ENCODE measurements at places on chromosomes 3 and 15.
A peak's percentile ranks its signal among the peaks of the same experiment; 100 is the strongest.

DNA sequence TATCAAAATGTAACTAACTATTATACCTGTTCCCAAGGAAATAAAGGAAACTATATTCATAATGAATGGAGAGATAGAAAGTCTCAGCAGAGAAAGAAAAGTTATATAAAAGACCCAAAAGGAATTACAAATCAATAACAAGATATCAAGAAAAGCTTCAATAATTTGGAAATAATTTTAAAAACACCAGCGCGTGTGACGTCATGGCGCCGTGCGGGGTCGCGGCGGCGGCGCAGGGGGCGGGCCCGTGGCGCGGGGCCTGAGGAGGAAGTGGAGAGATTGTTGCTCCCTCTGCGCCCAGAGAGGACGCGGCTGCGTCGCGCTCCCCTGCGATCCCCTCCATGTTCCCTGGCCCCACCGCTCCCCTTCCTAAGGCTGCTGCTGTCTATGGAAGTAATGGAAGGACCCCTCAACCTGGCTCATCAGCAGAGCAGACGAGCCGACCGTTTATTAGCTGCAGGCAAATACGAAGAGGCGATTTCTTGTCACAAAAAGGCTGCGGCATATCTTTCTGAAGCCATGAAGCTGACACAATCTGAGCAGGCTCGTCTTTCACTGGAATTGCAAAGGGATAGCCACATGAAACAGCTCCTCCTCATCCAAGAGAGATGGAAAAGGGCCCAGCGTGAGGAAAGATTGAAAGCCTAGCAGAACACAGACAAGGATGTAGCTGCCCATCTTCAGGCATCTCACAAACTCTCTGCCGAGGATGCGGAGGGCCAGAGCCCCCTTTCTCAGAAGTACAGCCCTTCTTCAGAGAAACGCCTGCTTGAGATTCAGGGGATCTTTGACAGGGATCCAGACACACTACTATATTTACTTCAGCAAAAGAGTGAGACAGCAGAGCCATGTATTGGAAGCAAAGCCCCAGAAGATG, 4.1 kb downstream of the XCR1 start:
- no peak for DNase-seq

- no peak for DNase-seq
Observed at GRCh38 chr3:34312684-34313083, 514.3 kb downstream of the PDCD6IP start.

DNA sequence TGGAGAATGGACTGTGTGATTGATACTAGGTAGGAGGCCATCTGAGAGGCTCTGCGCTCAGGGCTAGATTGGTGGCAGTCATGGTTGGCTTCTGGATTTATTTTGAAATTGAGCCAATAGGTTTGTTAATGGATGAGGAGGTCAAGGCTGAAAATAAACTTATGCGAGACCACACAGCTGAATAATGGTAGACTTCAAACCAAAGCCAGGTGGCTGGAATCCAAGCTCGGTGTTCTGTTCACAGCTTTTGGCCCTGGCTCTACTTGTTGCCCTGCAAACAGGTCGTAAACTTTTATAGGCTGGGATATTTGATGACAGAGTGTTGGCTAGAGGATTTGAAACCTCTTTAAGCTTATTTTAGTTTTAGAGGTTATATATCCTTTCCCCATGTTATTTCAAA, 160.4 kb downstream of the CHL1 start:
- no peak for DNase-seq

DNA sequence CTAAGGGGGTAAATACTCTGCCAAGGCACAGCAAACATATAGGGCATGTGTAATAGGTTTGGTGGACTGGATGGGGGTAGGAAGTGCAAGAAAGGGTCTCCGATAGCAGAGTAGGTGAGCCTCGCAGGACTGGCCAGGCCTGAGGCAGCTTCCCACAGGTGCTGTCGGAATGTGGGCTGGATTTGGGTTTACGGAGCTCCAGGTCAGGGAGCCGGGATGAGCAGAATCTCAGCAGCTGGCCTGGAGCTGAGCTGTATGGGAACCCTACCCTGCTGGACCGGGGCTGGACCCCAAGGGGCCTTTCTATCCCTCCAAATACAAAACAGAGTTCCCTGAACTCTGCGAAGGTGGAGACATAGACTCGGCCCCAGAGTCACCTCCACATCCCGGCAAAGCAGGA, 15.0 kb downstream of the KLF15 start:
- no peak for DNase-seq

GRCh38 chr15:88073391-88073691, 183.2 kb downstream of the NTRK3 start:
- no peak for DNase-seq

DNA sequence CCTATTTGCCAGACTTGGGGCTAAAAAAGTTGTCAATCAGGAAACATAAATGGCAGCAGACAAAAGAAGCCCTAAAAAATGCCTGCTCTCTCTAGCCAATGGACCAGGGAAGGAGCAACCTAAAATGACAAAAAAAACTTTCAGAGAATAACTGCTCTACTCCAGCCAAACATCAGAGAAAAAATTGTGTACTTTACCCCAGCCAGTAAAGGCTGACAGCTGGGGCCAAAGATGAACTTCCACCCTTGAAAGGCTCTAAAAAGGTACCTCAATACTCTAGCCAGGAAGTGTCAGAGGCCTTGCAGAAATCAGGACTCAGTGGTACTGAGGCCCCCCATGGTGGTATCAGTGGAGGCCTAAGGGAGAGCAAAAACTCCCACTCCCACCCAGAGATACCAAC, 18.4 kb downstream of the C3orf70 start:
- no peak for DNase-seq

GRCh38 chr3:47133641-47134040, 30.3 kb downstream of the SETD2 start:
- no peak for DNase-seq

GRCh38 chr15:94269954-94270353, 38.6 kb downstream of the MCTP2 start:
- DNase-seq = no peak

DNA sequence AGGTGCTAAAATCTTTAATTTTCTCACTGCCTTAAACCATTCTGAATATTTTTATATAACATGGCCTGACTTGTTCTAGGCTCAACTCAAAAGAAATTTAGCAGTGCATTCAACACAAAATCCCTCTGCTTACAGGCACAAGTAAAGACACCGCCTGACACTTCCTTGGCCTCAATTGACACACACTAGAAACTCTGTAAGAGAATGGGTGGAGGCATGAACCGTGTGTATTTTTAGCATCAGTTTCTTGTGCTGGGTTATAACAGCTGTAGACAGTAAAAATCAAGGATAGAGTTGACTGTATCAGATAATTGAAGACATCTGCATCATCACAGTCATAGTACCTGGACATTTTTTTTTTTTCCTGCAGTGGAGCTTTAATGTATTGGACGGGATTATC, 54.3 kb downstream of the SLC9A9 start:
- DNase-seq = no peak

DNA sequence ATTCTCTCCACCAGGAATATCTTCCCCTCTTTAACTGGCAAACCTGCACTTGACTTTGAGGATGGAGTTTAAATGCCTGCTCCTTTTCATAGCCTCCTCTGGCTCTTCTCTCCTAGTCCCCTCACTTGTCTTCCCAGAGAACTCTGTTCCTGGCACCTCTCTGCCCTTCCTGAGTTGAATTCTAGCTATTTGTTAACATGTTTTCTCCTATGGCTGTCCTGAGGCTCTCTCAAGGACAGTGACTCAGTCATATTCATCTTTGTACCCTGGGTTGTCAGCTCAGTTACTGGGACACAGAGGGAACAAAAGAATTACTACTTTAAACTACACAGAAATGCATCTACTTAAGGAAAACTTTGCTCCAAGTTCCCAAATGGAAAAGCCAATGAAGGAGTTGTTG, 365.1 kb upstream of the ICE2 start:
- DNase-seq = no peak

- peak; percentile 7 for DNase-seq
Observed at GRCh38 chr3:111338059-111338698, 203.8 kb upstream of the CD96 start.

- no peak for DNase-seq
Observed at GRCh38 chr3:46883054-46883829, 5.7 kb downstream of the PTH1R start.

- no peak for DNase-seq
Observed at GRCh38 chr3:11450015-11450414, 177.8 kb downstream of the ATG7 start.

GRCh38 chr3:27289769-27290413, 79.3 kb downstream of the NEK10 start:
- DNase-seq = no peak

GRCh38 chr15:68445351-68445750, 13.4 kb upstream of the ITGA11 start:
- no peak for DNase-seq

DNA sequence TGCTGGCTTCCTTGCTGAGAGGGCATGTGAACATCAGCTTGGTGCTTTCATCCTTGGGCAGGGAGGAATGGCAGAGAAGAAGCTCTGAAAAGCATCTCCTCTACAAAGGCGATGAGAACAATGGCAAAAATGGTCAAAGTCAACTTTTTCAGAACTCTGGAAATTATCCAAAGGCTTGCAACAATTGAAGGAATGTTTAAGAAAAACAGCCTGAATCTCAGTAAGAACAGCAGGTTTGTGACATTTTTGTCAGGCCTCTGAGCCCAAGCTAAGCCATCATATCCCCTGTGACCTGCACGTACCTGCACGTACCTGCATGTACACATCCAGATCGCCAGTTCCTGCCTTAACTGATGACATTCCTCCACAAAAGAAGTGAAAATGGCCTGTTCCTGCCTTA, 51.8 kb downstream of the ONECUT1 start:
- no peak for DNase-seq

DNA sequence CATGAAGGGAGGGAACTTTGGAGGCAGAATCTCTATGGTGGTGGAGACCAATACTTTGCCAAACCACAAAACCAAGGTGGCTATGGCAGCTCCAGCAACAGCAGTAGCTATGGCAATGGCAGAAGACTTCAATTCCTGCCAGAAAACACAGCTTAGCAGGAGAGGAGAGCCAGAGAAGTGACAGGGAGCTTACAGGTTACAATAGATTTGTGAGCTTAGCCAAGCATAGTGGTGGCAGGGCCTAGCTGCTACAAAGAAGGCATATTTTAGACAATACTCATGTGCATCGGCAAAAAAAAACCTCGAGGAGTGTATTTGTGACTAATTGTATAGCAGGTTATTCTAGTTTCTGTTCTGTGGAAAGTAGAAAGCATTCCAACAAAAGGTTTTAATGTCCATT, 6.4 kb upstream of the CSTA start:
- no peak for DNase-seq

DNA sequence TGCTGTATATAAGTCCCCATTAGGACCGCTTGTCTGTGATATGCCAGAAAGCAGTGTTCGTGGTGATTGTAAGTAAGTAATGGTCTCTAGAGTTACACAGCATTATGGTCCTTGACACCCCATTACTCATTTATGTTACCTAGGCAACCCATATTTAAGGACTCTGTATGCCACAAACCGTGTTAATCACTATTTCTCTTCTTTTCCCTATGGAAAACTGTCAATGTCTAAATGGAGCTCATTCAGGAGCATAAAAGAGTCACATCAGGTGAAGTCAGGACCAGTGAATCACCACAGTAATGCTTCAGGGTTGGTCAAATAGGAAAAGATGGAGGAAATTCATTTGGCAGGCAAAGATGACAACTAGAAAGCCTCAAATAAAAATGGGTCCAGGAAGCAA, 146.6 kb upstream of the PEX5L start:
- no peak for DNase-seq

DNA sequence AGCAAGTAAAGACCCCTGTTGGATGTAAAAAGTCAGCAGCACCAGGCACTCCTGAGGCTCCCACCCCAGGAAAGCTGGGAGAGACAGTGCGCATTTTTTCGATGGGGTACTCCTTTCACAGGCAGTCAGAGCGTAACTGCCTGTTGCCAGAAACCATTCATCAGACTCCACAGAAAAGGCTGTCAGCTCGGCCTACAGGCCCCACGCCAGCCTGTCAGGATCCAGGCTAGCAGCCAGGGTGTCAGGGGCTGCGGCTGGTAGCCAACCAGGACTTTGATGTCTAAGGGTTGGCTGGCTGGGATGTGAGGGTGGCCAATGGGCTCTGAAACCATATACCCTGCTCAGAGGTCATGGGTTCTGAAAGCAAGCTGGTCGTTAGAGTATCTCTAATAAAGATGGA, 164.5 kb downstream of the WNT5A start:
- DNase-seq = no peak

DNA sequence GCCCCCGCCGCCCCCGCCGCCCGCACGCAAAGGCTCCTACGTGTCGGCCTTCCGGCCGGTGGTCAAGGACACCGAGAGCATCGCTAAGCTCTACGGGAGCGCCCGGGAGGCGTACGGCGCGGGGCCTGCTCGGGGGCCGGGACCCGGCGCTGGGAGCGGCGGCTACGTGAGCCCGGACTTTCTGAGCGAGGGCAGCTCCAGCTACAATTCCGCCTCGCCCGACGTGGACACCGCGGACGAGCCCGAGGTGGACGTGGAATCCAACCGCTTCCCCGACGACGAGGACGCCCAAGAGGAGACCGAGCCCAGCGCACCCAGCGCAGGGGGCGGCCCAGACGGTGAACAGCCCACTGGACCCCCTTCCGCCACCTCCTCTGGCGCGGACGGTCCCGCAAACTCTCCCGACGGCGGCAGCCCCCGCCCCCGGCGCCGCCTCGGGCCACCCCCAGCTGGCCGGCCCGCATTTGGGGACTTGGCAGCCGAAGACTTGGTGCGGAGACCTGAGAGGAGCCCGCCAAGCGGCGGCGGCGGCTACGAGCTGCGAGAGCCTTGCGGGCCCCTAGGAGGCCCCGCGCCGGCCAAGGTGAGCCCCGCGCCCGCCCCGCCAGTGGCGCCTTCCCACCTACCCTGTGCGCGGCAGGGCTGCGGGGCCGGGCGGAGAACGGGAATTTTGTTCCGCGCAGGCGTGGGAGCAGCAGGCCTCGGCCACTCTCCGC, 2.4 kb downstream of the SKOR1 start:
- DNase-seq = no peak

- no peak for DNase-seq
Observed at GRCh38 chr3:142623194-142623593, 27.0 kb downstream of the PLS1 start.

GRCh38 chr15:74621936-74622335, 6.3 kb downstream of the CLK3 start:
- DNase-seq = no peak

GRCh38 chr3:63954182-63954581, 42.0 kb upstream of the SCAANT1 start:
- no peak for DNase-seq

GRCh38 chr15:56252386-56252785, 8.7 kb upstream of the RFX7 start:
- no peak for DNase-seq

DNA sequence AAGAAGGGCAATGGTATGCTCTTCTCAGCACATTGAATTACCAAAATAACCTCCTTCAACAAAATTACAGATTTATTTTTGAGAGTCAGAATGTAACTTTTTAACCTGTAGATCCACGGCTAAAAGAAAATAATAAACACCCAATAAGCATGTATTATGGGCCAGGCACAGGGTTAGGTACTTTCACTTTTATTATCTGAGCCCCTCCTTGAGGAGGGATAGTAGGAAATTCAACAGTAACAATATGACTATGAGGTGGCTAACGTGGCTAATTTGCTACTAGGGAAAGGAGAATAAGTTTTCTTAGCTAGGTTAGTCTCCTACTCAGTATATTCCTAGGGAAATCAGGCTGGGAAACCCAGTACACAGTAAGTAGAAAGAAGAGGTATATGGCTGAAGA, 306.9 kb downstream of the GAP43 start:
- no peak for DNase-seq
